ENCODE measurements at places on chromosomes 13 and 19. TPM values are rescaled to one million over a fixed set of nuclear protein-coding genes. Genes with fewer than 3 reads are reported as not detected.

DNA sequence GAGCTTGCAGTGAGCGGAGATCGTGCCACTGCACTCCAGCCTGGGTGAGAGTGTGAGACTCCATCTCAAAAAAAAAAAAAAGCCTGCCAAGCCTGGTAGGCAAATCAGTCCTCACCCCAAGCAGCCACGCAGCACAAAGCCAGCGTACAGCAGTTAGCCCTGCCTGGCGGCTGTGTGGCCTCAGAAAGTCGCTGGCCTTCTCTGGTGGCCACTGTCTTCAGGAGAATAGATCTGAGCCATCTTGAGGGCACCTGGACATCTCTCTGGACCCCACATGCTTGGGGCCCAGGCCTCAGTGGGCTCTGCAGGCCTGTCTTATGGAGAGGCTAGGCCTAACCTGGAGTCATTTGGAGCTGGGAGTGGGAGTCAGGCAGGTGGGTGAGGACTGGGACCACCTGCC, 23.0 kb downstream of the PIAS4 start:
- H3K4me1 ChIP-seq = no peaks in the 10 kb centered on the region
- no peak overlapping the region for H3K27ac ChIP-seq
- no peak overlapping the region for H3K4me3 ChIP-seq
- DNase-seq = no peak
- H3K36me3 ChIP-seq = peaks cover 7% of the 10 kb centered on the region

GRCh38 chr19:58170860-58171259, 12.0 kb upstream of the ZNF274 start:
- no peaks in the 10 kb centered on the region for H3K4me1 ChIP-seq
- no peaks in the 10 kb centered on the region for H3K27me3 ChIP-seq
- H3K27ac ChIP-seq = no peak overlapping the region
- no peak overlapping the region for H3K4me3 ChIP-seq
- no peaks in the 10 kb centered on the region for H3K36me3 ChIP-seq

- H3K27me3 ChIP-seq = no peaks in the 10 kb centered on the region
- no peak overlapping the region for H3K27ac ChIP-seq
- no peaks in the 10 kb centered on the region for H3K36me3 ChIP-seq
- DNase-seq = no peak
- H3K4me3 ChIP-seq = no peak overlapping the region
- no peaks in the 10 kb centered on the region for H3K4me1 ChIP-seq
Measured at GRCh38 chr19:30558793-30559192, 186.6 kb downstream of the ZNF536 start.

- no peak for DNase-seq
- no peak overlapping the region for H3K27ac ChIP-seq
- H3K36me3 ChIP-seq = peaks cover 17% of the 10 kb centered on the region
- H3K4me1 ChIP-seq = no peaks in the 10 kb centered on the region
Measured at GRCh38 chr19:6412447-6413091, 12.0 kb downstream of the KHSRP start.

DNA sequence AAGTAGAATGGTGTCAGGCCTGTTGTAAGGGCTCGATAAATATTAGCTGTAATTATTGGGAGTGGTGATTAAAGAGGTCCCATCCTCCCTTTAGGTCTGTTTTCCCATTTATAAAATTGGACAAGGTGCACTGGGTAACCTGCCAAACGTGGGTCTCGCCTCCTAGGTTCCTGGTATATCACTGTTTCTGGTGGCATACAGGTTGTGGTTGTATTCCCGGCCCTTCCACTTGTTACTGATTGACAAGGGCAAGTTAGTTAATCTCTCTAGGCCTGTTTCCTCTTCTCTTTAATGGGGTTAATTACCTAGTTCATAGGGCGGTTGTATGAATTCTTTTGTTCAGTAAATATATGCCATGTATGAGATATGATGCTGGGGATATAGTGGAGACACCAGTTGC, 1.5 kb downstream of the PPP2R1A start:
- no peak overlapping the region for H3K4me3 ChIP-seq
- H3K4me1 ChIP-seq = peaks cover 12% of the 10 kb centered on the region
- H3K27me3 ChIP-seq = no peaks in the 10 kb centered on the region
- no peak for DNase-seq
- H3K27ac ChIP-seq = no peak overlapping the region

DNA sequence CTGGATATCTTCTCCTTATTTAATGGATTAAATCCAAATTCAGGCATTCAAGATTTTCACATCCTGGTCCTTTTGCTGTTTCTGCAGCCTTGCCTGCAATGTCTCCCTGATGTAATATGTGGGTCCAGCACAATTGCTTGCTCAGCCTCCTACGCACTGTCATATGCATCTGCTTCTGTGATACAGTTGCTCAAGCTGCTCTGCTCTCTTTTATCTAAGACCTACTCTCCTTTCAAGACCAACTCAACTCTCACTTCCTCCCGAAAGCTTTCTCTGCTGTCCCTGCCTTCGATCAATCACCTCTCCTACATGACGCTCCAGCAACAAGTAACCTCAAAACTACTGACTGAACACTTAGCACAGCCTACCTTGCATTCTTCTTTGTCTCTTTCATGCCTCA, 138.2 kb downstream of the DCLK1 start:
- DNase-seq = no peak
- H3K36me3 ChIP-seq = no peaks in the 10 kb centered on the region
- H3K27me3 ChIP-seq = no peaks in the 10 kb centered on the region
- no peak overlapping the region for H3K27ac ChIP-seq

DNA sequence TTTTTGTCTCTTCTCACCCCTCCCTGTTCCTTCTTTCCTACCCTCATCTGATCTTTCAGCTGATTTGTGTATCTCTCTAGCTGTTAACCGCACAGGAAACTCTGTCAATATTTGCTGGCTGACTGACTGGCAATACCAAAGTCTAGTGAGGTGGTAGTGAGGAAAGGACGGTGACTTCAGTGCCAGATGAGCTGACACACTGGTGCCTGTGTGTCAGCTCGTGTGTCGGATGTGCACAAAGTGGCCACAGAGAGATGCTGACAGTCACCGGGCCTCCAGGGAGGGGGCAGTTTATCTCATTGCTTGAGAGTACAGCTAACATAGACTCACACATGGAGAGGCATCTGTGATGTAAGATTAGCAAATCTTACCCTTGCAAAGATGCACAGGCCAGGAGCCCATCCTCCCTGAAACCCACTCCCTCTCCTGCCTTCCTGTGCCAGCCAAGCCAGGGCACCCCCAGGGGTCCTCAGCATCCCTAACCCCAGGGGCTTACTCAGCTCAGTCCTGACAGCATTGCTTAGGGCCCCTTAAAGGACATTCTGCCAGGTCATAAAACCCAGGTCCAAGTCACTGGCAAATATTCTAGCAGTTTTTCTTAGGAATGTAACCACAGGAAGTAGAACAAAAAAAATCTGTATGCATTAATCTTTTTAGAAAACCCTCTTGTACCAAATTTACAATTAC, 80.2 kb downstream of the SHISA2 start:
- no peaks in the 10 kb centered on the region for H3K4me1 ChIP-seq
- H3K27ac ChIP-seq = no peak overlapping the region
- no peaks in the 10 kb centered on the region for H3K36me3 ChIP-seq
- H3K27me3 ChIP-seq = peaks cover 2% of the 10 kb centered on the region

Gene OR10H1
- 0.10 TPM for total RNA-seq

Gene CGB5
- not detected for total RNA-seq

Gene ATG4D
- 14.0 TPM for total RNA-seq

Gene ZNF625
- total RNA-seq = 11.0 TPM

Gene TNNI3
- total RNA-seq = not detected
